ENCODE measurements at places on chromosomes 11 and 22.

DNA sequence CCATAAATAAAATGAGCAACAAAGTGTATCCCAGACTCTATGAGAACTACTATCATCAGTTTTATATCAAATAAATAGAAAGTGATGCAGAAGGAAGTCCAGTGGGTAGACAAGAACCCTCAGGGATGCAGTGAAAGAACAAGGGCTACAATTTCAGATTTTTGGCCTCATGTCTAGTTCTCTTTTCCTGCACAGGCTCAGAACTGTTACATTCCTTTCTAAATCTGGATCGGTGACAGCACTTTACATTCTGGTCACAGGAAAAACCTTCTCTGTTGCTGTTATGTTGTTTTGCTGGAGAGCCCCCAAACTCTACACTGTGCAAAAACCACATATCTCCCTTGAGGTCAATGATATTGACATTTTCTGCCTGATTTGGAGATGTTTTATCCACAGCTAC lies 108.8 kb upstream of the ANO5 start:
- no peak for DNase-seq

GRCh38 chr22:22810018-22810427 lies 77.6 kb upstream of the IGLL5 start:
- peak; percentile 79 for DNase-seq

DNA sequence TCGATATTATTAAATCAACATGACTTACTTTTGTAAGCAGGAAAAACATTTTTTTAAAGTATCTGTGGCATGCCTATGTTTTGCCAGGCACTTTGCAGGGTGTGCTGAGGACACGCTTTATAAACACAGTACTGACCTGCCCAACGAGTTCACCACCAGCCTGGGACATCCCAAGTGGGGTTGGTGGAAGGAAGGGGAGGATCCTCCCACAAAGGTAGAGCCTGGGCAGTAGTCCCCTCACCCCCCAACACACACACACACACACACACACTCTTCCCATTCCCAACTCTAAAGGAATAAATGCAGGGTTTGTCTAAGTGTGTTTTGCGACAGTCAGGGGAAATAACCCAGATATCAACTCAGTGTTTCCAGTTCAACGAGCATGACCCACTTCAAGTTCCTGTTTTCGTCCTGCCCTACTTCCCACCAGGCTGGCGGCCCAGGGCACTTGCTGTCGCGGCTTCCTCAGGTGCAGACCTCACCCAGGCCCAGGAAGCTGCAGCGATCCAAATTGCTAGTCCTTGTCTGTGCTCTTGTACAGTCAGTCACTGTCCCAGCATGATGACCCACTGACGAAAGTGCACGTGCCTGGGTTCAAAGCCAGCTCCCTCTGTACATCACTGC lies 3.1 kb downstream of the CERK start:
- peak; percentile 57 for DNase-seq

DNA sequence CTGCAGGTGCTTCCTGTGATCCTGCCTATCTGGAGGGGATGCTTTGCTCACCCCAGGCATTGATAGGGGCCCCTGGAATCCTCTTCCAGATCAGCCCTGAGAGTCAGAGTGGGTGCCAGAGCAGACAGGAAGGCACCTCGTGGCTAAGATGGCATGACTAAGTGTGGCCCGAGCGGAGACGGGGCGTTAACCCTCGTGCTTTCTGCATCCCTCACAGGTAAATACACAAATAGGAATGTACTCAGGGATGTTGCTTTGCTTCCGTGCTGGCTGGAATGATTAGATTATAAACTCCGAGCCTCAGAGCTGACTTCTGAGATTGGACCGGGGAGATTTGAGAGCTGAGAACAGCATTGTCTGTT lies 312.7 kb upstream of the B3GAT1 start:
- DNase-seq: no peak

GRCh38 chr11:107565219-107565937 lies at the start of gene ALKBH8:
ALKBH8 (minus strand) TSS chr11:107565735; CDS start chr11:107560893, 4,842 bp downstream.
- DNase-seq: peak; percentile 72

- no peak for DNase-seq
Measured at GRCh38 chr11:47359162-47359561, 6.7 kb upstream of the MYBPC3 start.

- peak; percentile 29 for DNase-seq
Measured at GRCh38 chr11:58958500-58958899, 19.2 kb downstream of the GLYATL1 start.

DNA sequence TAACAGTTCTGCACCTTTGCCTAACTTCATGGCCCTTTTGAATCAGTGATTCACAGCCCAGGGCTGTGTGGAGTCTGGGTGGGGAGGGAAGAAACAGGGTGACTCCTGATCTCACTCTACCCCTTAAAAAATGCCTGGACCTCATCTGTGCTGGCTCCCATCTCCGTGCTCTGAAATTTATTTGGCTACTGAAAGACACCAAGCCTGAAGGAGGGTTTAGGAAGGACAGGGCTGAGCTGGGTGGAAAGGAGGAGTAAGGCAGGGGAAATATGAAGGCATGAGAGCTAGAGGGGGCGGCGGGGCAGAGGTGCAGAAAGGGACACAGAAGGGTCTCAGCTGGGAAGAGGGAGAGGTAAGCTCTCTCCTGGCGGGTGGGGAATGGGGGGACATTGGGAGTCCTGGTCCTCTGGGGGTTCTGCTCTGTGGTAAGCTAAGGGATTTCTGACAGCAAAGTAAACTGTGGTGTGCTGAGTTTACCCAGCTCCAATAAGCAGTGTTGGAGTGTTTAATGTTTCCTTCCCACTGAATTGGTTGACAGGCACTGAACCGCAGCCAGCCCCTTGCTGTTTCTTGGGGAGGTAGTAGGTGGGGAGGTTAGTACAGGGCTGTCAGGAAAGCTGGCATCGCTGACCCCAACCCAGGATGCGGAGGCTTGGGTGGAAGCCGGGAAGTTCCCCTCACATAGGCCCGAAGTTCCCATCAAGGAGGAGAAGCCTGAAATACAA lies 71.1 kb downstream of the RPUSD4 start:
- no peak for DNase-seq

DNA sequence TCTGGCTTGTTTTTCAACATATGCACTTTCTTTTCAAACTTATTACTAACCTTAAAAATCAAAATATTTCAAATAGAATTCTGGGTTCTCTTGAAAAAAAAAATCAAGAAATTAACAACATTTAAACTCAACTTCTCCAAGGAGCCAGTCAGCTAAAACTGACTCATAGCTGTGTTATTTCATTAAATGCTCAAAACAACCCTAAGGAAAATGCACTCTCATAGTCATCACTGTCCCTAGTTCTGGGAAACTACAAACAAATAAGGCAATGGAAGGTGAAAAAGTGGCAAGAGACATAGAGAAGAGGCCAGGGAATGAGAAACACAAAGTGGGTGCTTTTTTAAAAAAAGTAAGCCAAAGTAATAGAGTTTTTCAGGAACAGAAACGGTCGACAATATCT lies 4.1 kb upstream of the ARHGAP20 start:
- no peak for DNase-seq

GRCh38 chr11:34865261-34865660 lies 50.9 kb downstream of the APIP start:
- no peak for DNase-seq

DNA sequence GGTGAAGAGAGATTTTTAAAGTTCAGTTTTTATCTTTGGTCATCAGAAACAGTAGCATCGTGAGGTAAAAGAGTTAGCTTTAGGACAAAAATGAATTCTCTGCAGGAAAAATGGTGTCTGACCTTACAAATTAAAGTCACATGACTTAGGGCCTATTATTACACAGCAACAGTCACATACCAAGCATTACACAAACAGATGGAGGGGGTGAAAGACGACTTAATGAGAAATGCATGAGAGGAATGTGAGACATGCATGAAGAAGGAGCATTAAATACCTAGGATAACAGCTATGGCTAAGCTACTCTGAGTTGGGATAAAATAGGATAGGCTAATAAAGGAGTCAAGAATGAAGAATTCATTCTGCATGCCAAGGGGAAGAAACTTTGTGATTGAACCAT lies 77.5 kb downstream of the BLID start:
- no peak for DNase-seq

- DNase-seq: no peak
Measured at GRCh38 chr22:42939451-42939881, 75.5 kb downstream of the PACSIN2 start.

DNA sequence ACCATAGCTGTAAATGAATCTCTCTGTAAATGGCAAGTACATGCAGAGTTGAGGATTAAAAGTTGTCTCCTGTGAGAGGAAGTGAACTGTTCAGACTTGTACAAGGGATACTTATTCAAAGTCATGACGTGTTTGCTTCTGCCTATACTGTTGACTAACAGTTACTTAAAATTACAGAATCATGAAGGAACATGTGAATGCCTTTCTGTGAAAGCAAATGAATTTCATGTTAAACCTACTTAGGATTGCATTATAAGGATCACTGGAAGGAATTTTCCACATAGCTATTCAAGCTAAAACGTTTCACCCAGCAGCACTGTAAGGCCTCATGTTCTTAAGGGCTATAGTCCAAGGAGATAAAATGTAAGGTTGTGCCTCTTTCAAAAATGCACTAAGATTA lies 93.4 kb upstream of the BIRC3 start:
- DNase-seq: no peak

DNA sequence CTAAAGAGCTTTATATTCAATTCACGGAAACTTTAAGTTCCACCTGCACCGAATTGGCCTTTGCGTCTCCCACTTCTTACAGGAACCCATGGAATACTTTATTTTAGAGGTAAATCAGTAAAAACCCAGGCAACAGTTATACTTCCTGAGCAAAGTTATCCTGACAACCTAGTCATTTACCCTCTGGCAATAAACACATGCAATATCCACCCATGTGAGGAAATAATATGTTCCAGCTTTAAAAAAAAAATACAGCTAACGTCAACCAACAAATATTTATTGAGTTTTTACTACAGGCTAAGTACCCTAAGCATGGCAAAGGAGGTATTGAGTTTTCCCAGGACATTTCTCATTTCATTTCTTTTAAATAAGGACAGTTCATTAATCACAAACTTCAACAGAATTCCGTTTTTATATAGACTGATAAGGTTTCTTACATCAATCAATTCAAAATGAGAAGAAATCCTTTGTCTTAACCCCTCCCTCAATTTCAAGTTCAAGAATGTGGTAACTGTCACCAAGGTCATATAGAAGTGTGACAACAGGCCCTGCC lies 38.3 kb upstream of the CCDC34 start:
- DNase-seq: no peak

DNA sequence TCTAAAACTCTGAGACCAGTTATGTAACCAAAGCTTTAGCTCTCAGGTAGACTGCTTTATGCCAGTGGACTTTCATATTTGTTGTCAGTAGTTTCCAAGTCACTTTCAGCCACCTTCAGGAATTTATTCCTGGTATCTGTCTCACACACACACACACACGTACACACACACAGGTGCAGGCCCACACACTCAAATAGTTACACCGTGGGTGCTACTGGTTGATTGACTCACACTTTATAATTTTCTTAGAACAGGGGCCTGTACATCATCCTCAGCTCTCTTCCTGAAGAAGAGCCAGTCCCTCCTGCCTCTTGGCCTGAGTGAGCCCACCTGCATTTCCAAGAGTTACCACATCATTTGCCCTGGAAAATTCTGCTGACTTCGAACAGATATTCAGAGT lies 555.2 kb downstream of the SOX6 start:
- no peak for DNase-seq

DNA sequence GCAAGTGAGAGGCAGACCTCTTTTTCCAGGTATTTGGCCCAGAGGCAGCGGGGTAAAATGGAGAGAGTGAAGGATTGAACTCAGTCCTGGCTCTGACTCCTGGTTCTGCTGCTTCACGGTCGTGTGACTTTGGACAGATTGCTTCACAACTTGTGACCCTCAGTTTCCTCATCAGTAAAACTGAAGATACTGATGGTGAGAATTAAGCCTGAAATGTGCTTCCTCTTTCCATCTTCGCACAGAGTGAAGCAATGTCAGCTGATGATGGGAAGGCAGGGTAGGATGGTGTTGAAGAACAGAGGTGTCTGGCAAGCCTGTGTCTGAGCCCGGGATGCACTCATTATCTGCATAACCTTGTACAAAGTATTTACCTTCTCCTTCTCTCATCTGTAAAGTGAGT lies 59.0 kb downstream of the UBASH3B start:
- DNase-seq: no peak

DNA sequence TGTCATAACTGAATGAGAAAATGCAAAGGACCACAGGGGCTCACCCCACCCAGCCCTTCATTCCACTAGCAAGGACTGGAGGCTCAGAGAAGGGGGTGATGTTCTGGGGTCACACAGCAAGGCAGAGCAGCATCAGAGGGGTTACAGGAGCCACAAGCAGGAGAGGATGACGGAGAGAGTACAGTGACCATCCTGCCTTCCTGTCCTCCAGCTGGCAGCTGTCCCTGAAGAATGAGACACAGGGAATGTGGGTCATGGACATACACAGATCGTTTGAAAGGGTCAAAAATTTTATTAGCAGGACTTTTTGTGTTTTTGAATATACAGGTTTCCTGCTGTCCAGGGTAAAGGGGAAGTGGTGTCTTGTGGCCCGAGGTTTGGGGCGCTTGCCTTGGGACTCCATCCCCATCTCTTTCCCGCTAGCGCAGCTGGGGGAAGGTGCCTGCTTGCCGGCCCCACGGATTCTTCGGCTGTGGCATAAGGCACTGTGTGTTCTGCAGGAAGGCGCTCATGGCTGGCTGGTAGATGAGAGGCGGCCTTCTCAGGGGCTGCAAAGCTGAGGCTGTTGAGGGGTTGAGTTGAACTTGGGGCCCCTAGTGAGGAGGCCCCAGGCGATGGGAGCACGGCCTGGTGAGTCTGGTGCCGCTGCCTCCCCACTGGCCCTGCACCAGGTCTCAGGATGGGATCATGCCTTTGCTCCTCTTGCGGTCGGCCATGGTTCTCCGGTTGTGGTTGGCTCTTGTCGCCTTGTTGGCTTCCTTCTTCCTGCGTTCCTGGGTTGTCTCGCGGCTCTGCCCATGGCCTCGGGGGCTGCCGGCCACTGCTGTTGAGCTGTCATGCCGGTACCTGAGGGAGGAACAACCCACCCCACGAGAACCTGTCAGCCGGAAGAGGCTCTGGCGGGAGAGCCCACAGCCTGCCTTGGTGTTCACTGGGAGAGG lies 21.4 kb downstream of the UQCR10 start:
- no peak for DNase-seq

DNA sequence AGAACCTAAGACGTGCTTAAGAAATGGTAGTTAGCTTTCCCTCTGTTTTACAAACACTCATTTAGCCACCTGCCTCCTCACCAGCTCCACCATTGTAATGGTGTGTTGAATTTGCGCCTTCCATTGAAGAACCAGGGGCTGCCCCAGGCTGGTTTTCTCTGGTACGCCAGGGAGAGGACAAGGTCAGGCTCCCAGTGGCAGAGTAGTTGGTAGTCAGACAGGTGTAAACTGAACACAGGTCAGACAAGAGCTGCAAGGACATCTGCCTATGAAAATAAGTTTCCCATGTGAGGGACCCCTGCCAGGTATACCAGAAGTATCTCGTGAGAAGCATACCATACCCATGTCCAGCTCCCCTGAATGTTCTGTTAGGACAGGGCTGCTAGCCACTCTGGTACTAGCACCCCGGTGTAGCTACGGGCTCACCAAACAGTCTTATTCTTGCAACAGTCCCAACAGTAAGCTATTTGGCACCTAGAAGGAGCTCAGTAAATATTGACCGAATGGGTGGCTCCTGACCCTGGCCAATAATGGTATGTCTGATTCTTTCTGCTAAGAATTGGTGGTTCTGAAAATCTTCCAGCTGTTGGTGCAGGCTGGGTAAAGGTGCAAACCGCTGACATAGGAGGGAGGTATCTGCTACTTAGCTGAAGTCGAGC lies 359.0 kb downstream of the LARGE1 start:
- DNase-seq: no peak

- DNase-seq: no peak
Measured at GRCh38 chr11:74493791-74494630, 487 bp upstream of the LIPT2 start.

GRCh38 chr11:69280451-69280850 lies 13.5 kb upstream of the MYEOV start:
- DNase-seq: no peak
